ENCODE measurements at places on chromosomes 1 and 21. TPM values are rescaled to one million over a fixed set of nuclear protein-coding genes. Genes with fewer than 3 reads are reported as not detected.

Gene CELA2B
- total RNA-seq: not detected

Gene PLA2G2A
- total RNA-seq: not detected

Gene TARDBP
- total RNA-seq: 101 TPM

DNA sequence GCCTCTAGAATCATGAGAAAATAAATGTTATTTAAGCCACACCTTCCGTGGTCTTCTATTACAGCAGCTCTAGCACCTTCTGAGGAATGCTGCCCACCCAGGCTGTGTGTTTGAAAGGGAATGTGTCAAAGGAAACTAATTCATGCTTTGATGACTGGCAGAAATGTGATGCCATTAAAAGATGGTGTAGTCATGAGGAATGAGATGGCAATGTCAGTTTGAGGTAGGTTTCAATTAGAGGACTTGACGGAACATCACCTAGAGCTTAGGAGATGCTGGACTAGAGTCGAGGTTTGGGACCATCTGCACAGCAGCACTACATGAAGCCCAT, 10.6 kb downstream of the PDZK1 start:
- DNase-seq: no peak

DNA sequence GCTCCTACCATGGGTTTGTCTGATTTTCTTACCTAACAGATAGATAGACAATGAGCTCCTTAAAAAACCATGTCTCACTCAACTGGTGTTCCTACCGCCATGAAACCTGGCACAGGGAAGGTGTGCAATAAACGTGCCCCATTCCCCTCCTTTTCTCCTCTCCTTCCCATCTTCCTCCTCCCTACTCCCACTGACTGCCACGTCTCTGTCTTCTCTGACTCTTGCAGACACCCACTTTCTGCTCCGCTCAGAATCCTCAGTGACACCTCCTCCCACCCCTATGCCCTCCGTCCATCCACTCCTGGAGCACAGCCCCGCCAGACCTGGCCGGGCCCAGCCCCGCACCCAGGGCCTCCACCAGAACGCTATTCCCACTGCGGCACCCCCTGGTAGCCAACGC, 52.9 kb downstream of the HMGB4 start:
- DNase-seq: no peak

DNA sequence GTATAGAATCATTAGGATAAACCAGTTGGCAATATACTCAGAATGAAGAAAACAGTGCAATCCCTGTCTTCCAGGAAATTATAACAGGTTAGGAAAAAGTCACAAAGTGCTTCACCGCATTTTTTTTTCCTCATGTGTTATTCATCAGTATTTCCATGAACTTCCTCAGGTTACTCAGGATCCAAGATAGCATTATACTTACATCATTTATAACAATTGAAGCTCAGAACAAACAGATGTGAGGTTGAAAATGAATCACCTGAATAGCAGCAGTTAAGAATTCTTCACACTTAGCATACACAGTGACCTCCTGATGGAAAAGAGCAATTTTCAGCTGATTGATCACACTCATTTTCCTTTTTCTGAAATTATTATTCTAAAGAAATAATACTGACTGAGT, 1040.7 kb upstream of the B3GALT2 start:
- DNase-seq: no peak

DNA sequence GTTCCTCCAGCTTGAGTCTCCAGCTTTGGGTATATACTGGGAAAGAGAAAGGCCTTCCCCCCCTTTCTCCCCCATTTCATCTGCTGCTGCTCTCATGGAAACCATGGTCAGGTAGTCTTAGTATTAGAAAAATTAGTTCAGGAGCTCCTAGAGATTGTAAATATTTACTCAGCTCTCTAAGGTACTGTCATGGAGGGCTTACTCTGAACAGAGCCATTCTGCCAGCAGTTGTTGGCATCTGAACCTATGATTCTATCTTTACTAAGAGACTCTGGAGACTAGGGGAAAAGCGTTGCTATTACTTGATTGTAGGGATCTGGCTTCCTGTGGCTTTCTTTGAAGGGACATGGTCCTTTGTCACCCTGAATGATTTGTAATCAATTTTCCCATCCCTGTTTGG, 6.1 kb downstream of the INTS3 start:
- no peak for DNase-seq

- no peak for DNase-seq
Measured at GRCh38 chr1:232925421-232926220, 24.8 kb upstream of the NTPCR start.

DNA sequence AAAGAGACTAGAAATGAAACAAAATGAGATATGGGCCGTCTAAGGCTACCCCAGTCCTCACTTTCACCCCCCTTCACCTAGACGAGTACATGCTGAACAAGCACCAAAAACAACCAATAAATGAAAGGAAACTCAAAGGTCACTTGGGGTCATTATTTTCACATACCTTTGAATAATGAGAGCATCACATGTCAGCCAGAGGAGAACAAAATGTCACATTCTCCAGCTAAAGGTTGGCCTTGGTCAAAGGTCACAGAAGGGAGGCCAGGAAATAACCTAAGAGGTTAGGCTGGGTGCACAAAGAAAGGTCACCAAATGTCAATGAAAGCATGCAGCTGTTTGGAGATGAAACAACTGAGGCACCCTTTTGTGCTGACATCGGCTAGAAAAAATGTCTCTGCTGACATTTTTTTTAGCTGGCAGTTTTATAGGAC, 288.7 kb upstream of the USP25 start:
- no peak for DNase-seq

- no peak for DNase-seq
Measured at GRCh38 chr1:228984646-228985631, 249.7 kb downstream of the RHOU start.

DNA sequence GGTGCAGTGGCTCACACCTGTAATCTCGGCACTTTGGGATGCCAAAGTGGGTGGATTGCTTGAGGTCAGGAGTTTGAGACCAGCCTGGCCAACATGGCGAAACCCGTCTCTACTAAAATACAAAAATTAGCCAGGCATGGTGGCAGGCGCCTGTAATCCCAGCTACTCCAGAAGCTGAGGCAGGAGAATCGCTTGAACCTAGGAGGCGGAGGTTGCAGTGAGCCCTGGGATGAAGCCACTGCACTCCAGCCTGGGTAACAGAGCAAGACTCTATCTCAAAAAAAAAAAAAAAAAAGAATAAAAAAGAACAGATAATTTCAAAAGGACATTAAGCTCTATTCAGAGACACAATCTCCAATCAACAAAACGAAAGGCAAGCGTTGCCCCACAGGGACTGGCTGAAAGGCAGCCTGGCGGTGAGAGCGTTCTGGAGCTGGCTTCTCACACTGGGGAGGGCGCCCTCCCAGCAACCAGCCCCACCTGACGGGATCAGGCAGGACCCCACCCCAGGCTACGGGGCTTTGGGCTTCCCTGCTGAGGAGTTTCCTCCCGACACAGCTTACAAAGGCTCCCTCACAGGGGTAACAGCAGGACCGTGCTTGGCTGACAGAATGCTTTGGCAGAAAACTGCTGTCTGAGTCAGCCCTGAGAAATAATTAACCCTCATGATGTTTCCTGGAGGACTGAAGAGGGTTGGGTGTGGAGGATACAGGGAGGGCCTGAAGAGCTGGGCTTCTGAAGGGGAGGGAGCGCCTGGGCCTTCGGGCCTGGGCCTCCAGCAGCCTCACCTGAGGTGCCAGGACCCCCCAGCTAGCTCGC, 31.1 kb upstream of the SRP9 start:
- DNase-seq: peak; percentile 60

- no peak for DNase-seq
Measured at GRCh38 chr1:92481599-92481925, 5.2 kb downstream of the GFI1 start.

GRCh38 chr1:55301912-55302311, 86.7 kb upstream of the USP24 start:
- no peak for DNase-seq

DNA sequence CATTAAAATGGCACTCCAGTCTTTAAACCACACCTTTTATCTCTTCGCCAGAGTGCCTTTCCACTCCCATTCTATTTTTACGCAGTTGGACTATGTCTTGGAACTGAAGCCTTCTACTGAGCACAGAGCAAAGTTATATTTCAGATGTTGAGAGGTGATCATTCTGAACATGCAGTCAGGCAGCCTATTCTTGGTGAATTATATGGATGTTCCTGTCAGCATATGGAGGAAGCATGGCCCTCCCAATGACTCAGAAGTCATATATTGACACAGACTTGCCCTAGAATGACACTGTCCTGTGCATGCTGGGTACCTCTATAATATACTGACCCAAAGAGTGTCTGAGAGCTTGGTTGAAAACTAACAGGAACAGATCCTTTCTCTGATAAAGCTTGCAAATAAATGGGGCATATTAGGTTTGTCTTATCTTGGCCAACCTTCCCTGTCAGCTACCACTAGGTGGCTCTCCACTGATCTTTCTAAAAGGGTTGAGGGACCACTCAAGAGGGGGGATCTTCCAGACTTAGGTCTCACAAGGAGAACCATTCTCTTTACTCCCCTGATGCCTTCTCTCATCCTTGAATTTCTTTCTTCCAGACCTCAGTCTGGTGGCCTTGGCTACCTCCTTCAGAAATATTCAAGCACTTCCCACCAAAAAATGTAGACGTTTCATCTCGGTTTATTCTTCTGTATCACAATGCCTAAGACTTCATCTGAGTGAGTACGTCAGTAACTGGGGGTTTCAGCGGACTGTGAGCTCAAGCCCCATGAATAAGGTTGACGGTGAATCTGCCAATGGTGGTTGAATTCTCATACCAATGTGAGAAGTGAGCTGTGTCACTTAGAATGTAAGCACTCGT, 11.8 kb upstream of the ALG14 start:
- DNase-seq: peak; percentile 38

DNA sequence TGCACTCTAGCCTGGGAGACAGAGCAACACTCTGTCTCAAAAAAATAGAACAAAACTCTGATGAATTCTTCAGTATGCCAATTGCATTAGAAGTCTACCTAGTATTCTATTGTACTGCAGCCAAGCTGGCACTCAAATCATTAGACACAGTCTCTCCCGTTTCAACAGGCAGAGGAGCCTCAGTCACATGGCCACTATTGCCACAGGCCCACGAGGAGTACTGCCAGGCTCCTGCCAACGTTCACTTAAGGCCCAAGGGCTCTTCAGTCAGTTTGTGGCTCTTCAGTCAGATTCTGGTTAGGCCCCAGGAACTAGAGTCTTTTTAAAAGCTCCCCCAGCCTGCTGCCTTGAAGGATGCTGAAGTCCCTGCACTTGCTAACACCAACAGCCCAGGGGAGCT, 73.4 kb downstream of the SH3BGR start:
- DNase-seq: no peak

- no peak for DNase-seq
Measured at GRCh38 chr1:31101147-31101502, 35.6 kb upstream of the PUM1 start.

GRCh38 chr1:157399984-157400382, 152.3 kb downstream of the FCRL5 start:
- DNase-seq: no peak

Measured in frontal cortex (tissue), 4 donors.